Jurkat, Clone E6-1 (cell line): ENCODE measurements at places on chromosomes 6 and 20.
A peak's percentile ranks its signal among the peaks of the same experiment; 100 is the strongest.

- no peak for DNase-seq
Observed at GRCh38 chr6:23154159-23154558, 584.8 kb downstream of the HDGFL1 start.

- DNase-seq: no peak
Observed at GRCh38 chr6:126422912-126423311, 83.0 kb downstream of the CENPW start.

- DNase-seq: peak; percentile 6
Observed at GRCh38 chr6:85644279-85644762, 1.6 kb upstream of the SYNCRIP start.

GRCh38 chr20:49569411-49570115, 1.6 kb upstream of the PTGIS start:
- DNase-seq: no peak

- DNase-seq: no peak
Observed at GRCh38 chr20:19304886-19305415, 92.5 kb downstream of the SLC24A3 start.

DNA sequence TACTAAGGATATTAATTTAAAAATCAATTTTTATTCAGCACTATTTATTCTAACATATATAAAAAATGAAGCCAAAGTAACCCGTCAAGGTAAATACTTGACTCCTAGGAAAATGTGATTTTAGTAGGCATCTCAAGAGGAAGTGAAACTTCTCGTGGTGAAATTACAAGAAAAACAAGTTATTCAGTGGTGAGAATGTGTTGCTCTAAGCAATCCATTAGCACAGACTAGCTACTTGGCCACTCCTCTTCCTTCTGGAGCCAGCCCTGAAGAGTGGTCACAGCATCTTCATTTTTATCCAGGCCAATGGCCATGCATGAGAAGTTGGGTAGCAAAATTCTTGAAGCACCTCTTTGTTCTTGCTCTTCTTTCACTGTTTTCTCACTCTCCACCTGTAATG, 40.4 kb upstream of the GFRAL start:
- no peak for DNase-seq

GRCh38 chr6:12931639-12932038, 215.1 kb downstream of the PHACTR1 start:
- DNase-seq: no peak

DNA sequence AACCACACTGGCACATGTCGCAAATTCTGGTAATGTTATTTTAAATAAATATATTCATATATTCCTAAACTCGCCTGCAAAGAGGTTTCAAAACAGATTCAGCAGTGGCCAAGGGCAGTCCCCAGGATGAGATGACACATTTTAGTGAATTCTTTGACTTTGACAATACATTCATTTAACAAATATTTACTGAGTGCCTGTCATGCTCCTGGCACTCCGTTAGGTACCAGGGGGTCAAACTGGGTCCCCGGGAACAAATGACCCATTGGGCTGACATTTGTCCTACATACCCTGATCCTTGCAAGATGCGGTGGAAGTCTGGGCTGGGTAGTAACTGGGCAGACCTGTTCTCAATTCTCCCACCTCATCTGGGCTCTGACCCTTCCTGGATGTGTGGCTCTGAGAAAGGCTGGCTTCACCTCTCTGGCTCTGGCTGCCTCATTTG, 74.9 kb downstream of the FYN start:
- no peak for DNase-seq

- no peak for DNase-seq
Observed at GRCh38 chr6:37700620-37700973, 2.9 kb upstream of the MDGA1 start.

- DNase-seq: no peak
Observed at GRCh38 chr6:2166717-2167116, 78.7 kb downstream of the GMDS start.

- no peak for DNase-seq
Observed at GRCh38 chr6:10598084-10598960, 77.2 kb downstream of the GCNT2 start.

GRCh38 chr6:124870611-124871459, 91.4 kb upstream of the RNF217 start:
- DNase-seq: no peak

- DNase-seq: no peak
Observed at GRCh38 chr20:24684956-24685691, 215.7 kb downstream of the SYNDIG1 start.

DNA sequence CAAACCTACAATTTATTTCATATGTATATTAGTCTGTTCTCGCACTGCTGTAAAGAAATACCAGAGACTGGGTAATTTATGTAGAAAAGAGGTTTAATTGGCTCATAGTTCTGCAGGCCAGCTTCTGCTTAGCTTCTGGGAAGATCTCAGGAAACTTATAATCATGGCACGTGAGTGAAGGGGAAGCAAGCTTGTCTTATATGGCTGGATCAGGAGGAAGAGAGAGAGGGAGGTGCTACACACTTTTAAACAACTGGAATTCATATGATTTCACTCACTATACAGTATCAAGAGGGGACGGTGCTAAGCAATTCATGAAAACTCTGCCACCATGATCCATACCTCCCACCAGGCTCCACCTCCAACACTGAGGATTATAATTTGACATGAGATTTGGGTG, 29.9 kb downstream of the PHACTR2 start:
- DNase-seq: no peak

GRCh38 chr20:57128044-57128757, 138.2 kb downstream of the BMP7 start:
- DNase-seq: no peak

DNA sequence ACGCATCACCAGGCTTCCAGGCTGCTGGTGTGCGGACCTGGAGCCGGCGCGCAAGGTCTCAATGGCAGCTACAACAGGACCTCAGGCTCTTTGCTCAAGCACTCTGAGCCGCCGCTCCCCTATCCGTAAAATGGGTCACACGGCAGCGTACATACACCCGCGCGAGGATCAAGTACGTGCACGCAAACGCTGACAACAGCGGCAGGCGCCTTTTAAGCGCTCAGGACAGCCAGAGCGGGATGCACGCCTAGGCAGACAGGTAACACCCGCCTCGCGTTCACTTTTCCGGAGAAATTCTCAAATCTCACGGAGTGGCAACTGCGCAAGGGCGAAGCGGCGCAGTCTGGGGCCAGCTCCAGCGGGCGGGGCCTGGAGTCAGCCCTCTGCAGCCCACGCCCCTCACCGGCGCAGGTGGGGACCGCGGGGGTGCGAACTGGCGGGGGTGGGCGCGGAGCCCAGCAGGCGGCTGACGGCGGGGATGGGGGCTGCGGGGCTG, 535 bp downstream of the EXOC2 start:
- peak; percentile 62 for DNase-seq

DNA sequence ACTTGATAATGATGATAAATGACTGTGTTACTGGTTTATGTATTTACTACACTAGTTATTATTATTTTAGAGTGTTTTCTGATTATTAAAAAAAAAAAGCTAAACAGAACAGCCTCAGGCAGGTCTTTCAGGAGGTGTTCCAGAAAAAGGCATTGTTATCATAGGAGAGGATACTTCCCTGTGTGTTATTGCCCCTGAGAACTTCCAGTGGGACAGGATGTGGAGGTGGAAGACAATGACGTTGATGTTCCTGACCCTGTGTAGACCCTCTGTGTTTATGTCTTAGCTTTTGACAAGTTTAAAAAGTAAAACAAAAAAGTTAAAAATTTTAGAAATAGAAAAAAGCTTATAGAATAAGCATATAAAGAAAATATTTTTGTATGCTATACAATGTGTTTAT, 49.1 kb downstream of the NCOA7 start:
- no peak for DNase-seq

GRCh38 chr6:155256122-155256795, 7.6 kb upstream of the CLDN20 start:
- DNase-seq: no peak

- DNase-seq: no peak
Observed at GRCh38 chr20:46604551-46605133, 46.6 kb downstream of the SLC13A3 start.

GRCh38 chr6:135811170-135811569, 40.3 kb upstream of the PDE7B start:
- no peak for DNase-seq

- no peak for DNase-seq
Observed at GRCh38 chr6:46393940-46394337, 97.3 kb downstream of the RCAN2 start.

DNA sequence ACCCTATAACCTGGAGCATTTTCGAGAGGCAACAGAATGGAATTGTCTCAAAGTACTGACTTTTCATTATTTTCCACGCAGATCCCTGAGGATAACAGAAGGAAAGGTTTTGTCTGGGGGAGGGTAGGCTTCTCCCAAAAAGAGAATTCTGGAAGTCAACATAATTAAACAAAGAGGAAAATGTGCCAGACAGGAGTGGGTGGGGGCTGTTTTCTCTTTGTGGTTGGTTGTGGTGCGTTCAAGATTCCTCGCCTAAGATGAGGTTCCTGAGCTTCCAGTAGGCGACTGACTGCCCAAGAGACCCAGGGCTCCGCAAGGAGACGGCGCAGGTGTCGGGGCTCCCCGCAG, 70.4 kb downstream of the SOX4 start:
- no peak for DNase-seq

DNA sequence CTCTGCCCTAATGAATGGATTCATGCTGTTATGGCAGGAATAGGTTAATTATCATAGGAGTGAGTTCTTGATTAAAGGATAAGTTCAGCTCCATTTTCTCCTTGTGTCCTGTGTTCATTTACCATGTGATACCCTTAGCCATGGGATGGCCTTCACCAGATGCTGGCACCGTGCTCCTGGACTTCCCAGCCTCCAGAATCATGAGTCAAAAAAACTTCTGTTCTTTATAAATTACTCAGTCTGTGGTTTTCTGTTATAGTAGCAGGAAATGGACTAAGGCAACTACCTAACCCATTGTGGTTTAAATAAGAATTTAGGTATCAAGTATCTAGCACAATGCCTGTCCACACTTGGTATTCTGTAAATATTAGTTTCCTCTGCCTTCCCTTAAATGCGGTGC, 223.5 kb downstream of the MEI4 start:
- no peak for DNase-seq

DNA sequence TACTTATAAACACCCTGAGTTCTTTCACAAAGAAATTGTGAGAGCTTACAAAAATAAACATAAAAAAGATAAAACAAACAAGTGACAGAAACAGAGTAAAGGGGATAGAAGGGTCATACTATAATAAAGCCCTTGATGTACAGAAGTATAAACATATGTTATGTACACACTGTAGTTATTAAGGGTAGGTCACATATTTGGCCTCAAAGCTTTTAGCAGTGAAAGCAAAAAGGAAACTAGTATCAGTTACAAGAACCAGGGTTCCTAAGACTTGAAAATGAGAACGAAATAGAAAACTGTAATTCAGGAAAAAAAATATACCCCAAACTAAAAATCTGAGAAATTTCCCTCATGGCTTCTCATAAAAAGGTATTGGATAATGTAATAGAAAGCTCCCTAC, 380.6 kb downstream of the HDGFL1 start:
- no peak for DNase-seq

GRCh38 chr6:170583756-170584180, 669 bp downstream of the PDCD2 start:
- DNase-seq: peak; percentile 24

- no peak for DNase-seq
Observed at GRCh38 chr20:56422824-56423189, 10.7 kb downstream of the CASS4 start.

DNA sequence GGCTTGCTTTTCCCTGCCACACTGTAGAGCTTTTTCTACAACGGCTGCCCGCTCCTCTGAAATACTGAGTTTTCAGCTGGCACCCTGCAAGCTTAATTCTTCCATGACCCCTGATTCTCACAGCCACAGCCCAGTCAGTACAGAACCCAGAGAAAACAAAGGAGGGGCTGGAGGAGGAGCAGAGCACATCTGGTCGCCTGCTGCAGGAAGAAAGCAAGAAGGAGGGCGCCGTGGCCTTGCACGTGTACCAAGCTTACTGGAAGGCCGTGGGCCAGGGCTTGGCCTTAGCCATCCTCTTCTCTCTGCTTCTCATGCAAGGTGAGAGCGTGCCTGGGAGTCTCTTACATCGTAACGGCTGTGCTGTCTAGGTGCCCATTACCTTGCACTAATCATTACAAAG, 11.3 kb downstream of the DLK2 start:
- no peak for DNase-seq

DNA sequence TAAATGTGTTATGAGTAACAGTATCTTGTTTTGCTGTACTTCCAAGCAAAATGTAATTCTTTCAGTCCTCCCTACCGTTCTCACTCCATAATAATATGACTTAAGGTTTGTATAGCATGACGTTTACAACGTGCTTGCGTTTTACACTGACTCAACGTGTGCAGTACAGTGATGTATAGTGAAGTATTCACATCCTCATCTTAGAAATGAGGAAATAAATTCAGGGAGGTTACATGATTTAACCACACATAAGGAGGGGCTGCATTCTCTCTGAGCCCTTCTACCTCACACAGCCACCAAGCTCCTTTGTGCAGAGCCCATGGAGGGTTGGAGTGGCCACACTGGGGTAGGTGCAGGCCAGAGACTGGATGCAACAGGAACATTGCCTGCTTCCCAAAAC, 164.5 kb downstream of the MTHFD1L start:
- no peak for DNase-seq

DNA sequence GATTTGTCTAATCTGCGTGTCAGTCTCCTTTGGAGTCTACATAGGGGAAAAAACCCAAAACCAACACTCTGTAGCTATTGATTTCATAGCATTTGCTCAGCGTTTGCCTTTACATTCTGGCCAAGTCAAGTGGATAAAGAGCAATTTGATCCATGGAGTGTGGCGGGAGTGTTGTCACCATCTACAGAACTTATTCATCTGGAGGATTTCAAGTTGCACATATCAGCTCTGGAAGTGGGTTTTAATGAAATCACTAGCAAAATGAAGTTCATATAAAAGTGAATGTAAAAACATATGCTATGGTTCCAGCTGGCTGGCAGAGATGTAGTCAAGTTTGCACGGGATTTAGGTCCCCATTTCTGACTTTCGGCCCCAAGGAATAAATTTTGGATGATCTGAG, 219.7 kb upstream of the SUPT3H start:
- no peak for DNase-seq

- DNase-seq: peak; percentile 7
Observed at GRCh38 chr6:46103441-46104115, 26.2 kb upstream of the ENPP4 start.

- no peak for DNase-seq
Observed at GRCh38 chr6:119112812-119113530, 34.5 kb upstream of the FAM184A start.

GRCh38 chr6:3819161-3820110, 29.7 kb upstream of the FAM50B start:
- no peak for DNase-seq
